ENCODE measurements at places on chromosomes 2 and 18.

GRCh38 chr2:235666213-235666781, 172.5 kb downstream of the AGAP1 start:
- no peak for DNase-seq

GRCh38 chr2:203534621-203535077, 452 bp downstream of the RAPH1 start:
- DNase-seq = peak; percentile 20

GRCh38 chr2:36615222-36615621, 17.3 kb upstream of the FEZ2 start:
- DNase-seq = no peak

- no peak for DNase-seq
Observed at GRCh38 chr2:20080839-20081415, 29.5 kb upstream of the LAPTM4A start.

GRCh38 chr2:234661175-234661574, 164.3 kb upstream of the ARL4C start:
- no peak for DNase-seq

GRCh38 chr18:25735459-25735858, 355.0 kb downstream of the SS18 start:
- DNase-seq = no peak

DNA sequence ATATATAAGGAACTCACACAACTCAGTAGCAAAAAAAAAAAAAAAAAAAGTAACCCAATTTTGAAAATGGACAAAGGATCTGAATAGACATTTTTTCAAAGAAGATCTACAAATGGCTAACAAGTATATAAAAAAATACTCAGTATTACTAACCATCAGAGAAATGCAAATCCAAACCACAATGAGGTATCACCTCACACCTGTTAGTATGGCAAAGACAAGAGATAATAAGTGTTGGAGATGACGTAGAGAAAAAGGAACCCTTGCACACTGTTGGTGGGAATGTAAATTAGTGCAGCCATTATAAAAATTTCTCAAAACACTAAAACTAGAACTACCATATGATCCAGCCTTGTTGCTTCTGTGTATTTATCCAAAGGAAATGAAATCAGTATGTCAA, 5.8 kb upstream of the CNDP1 start:
- DNase-seq = no peak

GRCh38 chr18:23068011-23068410, 67.3 kb upstream of the CABLES1 start:
- no peak for DNase-seq

DNA sequence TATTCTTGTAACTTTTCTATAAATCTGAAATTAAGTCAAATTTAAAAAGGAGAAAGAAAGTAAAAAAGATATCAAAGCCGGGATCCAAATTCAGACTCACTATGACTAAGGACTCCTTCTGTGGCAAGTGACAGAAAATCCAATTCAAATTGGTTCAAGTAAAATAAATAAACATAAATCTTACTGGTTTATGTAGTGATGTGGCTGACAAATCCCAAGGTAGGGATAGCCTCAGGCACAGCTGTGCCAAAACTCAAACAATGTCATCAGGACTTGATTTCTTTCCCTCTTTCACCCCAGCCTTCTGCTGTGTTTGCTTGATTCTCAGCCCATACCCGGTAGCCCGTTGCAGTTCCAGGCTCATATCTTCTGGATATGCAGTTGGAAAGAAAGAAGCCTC, 284.6 kb downstream of the SP3 start:
- no peak for DNase-seq

All from CD4-positive, alpha-beta T cell treated with Interleukin-15 for 1 hour (primary cell).